ENCODE measurements at places on chromosomes 12 and 14.
A peak's percentile ranks its signal among the peaks of the same experiment; 100 is the strongest.

GRCh38 chr12:73220951-73221350, 948.8 kb downstream of the TRHDE start:
- DNase-seq, result no peak

GRCh38 chr14:60317609-60318008, 68.6 kb downstream of the PPM1A start:
- DNase-seq, result no peak

DNA sequence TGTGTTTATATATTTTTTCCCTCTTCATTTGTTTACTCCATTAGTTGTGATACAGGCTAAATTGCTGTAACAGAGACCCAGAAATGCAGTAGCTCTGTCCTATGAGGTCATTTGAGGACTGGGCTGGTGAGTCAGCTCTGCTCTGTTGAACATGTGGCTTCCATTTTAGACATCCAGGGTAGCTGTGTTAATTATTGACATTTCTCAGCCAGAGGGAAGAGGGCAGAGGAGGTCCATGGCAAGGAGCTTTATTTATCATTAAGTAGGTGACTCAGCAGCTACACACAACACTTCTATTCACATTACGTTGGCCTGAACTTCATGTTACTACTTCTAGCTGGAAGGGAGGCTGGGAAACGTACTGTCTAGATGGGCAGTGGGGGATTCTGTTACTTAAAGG, 85.4 kb downstream of the PTCSC3 start:
- no peak for DNase-seq

GRCh38 chr12:30019366-30020140, 235.8 kb upstream of the TMTC1 start:
- DNase-seq, result no peak

DNA sequence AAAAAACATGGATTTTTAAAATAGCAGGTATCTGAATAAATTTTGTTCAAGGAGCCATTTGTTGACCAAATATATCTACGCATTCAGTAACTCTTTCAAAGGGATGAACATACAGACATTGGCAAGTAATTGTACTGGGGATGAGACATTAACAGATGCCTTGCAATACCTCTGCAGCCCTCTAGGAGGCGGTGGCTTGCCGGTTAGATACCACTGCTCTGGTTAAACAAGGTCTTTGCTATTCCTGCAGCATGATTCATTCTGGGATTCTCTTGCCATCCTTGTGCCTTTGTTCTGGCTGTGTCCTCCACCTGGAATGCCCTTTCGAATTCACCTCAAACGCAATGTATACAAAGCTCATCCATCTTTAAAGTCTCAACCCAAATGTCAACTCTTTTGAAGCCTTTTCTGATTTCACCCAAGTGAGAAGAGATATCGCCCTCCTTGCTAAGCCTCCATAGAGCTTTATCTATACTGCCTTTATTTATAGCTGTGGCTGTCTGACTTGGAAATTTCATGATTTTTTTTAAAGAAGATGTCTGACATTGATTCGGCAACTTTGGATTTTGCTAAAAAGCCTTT, 131.0 kb upstream of the SRRM4 start:
- DNase-seq, result no peak

- no peak for DNase-seq
These were observed 1.9 kb upstream of the TBX3 start for GRCh38 chr12:114685869-114686268.

DNA sequence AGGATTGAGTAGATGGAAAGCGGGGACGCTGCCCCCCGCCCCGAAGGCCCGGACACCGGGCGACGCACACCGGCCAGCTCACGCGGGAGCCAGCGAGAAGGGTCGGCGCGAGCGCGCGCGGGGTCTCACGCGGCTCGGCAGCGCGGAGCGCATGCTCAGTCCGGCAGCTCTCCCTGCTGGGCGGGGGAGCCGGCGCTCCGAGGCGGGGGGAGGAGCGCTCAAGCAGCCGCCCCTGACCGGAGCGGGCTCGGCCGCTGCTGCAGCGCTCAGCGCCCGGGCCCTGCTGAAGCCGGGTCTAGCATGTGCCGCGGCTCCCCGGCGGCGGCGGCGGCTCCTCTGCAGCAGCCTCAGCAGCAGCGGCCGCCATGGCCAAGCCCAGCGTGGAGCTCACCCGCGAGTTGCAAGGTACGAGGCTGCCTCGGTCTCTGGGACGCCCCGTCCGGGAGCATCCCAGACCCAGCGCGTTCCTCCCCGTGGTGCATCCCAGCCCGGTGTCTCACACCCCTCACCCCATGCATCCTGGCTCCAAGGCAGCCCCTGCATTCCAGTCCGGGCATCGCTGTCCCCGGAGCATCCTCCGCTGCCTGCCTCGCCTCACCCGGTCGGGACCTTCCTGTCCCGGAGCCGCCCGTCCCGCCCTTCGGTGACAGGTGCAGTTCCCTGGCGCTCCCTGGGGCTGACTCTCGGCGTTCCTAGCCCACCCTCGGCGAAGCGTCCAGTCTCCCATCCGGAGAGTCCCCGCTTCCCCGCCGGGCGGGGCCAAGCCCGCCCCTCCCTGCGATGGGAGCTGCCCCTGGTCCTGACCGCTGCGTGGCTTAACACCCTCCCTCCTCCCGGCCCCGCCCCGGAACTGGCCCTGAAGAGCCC, at the start of gene CARMIL3:
CARMIL3 (plus strand) TSS at position 221 of the 867 bp plus-strand sequence; CDS start at position 366, 145 bp downstream.
- DNase-seq, result peak; percentile 30

- no peak for DNase-seq
These were observed 5.0 kb downstream of the PPTC7 start for GRCh38 chr12:110577864-110578693.
